ENCODE measurements at places on chromosomes 3 and 15. TPM values are rescaled to one million over a fixed set of nuclear protein-coding genes. Genes with fewer than 3 reads are reported as not detected.

The BTLA gene
- 0.36 TPM for total RNA-seq

The BDH1 gene
- total RNA-seq, result 5.8 TPM

GRCh38 chr15:78749831-78750230 lies 61.4 kb downstream of the ADAMTS7 start:
- DNase-seq, result no peak
- peaks cover 7% of the 10 kb centered on the region for H3K4me1 ChIP-seq
- no peaks in the 10 kb centered on the region for H3K27me3 ChIP-seq
- H3K4me3 ChIP-seq, result no peak overlapping the region
- H3K36me3 ChIP-seq, result no peaks in the 10 kb centered on the region

- H3K4me1 ChIP-seq, result no peaks in the 10 kb centered on the region
- H3K4me3 ChIP-seq, result no peak overlapping the region
- no peaks in the 10 kb centered on the region for H3K36me3 ChIP-seq
- no peak overlapping the region for H3K27ac ChIP-seq
- no peaks in the 10 kb centered on the region for H3K27me3 ChIP-seq
Observed at GRCh38 chr15:33392453-33392852, 81.7 kb downstream of the RYR3 start.

The NLGN1 gene
- 7.7 TPM for total RNA-seq

- H3K27me3 ChIP-seq, result no peaks in the 10 kb centered on the region
- peaks cover 25% of the 10 kb centered on the region for H3K4me1 ChIP-seq
- H3K4me3 ChIP-seq, result no peak overlapping the region
- H3K36me3 ChIP-seq, result peaks cover 8% of the 10 kb centered on the region
- peak overlapping the region; percentile 78 for H3K27ac ChIP-seq
Observed at GRCh38 chr3:27311400-27311799, 57.8 kb downstream of the NEK10 start.

The PLA2G4E gene
- not detected for total RNA-seq

- H3K4me1 ChIP-seq, result peaks cover 15% of the 10 kb centered on the region
- H3K36me3 ChIP-seq, result peaks cover 19% of the 10 kb centered on the region
- H3K27me3 ChIP-seq, result no peaks in the 10 kb centered on the region
- H3K4me3 ChIP-seq, result no peak overlapping the region
- no peak for DNase-seq
- no peak overlapping the region for H3K27ac ChIP-seq
Observed at GRCh38 chr3:16430717-16431630, 82.5 kb downstream of the RFTN1 start.

DNA sequence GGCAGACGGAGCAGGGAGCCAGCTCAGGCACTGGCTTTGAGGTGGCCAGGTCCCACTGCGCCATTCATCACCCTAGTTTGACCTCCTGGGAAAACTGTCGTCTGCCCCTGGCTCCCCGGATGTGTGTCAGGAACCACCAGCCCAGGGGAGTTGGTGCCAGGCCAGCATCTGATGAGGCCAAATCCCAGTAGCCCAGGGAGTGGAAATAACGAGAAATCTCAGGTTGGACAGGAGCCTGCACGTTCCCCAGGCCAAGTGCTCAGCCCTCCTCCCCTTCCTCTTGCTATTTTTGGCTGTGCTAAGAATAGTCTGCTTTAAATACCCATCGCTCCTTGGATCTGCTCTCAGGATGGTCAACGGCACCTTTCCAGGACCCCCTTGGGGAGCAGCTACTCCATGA lies 93.1 kb upstream of the RPL32 start:
- H3K4me1 ChIP-seq, result peaks cover 28% of the 10 kb centered on the region
- no peak overlapping the region for H3K4me3 ChIP-seq
- H3K27ac ChIP-seq, result peak overlapping the region; percentile 75
- DNase-seq, result peak; percentile 96
- no peaks in the 10 kb centered on the region for H3K27me3 ChIP-seq

- no peak overlapping the region for H3K27ac ChIP-seq
- H3K4me3 ChIP-seq, result no peak overlapping the region
- no peaks in the 10 kb centered on the region for H3K4me1 ChIP-seq
- no peak for DNase-seq
Observed at GRCh38 chr15:31004220-31004733, 12.8 kb upstream of the MTMR10 start.

The XIRP1 gene
- total RNA-seq, result under 0.01 TPM

The ABI3BP gene
- total RNA-seq, result 183 TPM

- H3K27me3 ChIP-seq, result no peaks in the 10 kb centered on the region
- no peak overlapping the region for H3K27ac ChIP-seq
- H3K4me3 ChIP-seq, result no peak overlapping the region
- DNase-seq, result peak; percentile 15
- no peaks in the 10 kb centered on the region for H3K4me1 ChIP-seq
Observed at GRCh38 chr3:67819447-67819846, 165.0 kb upstream of the SUCLG2 start.

DNA sequence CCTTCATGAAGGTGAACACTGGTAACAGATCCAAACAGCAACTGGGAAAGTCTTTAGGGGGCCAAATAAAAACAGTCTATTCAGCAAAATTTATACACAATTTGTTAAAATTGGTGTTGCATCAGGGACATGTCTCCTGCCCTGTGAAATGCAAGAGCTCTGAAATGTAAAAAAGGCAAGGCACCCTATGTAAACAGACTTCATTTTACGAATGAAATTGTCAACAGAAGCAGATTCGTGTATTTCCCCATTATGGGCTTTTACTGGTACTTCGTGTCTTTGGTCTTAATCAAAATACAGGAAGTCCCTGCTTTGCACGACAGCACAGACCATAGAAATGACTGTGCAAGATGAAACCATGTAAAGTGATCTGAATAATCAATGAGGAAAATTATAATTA lies 127.3 kb upstream of the THBS1 start:
- H3K27me3 ChIP-seq, result no peaks in the 10 kb centered on the region
- peaks cover 26% of the 10 kb centered on the region for H3K4me1 ChIP-seq
- H3K4me3 ChIP-seq, result no peak overlapping the region
- no peaks in the 10 kb centered on the region for H3K36me3 ChIP-seq

DNA sequence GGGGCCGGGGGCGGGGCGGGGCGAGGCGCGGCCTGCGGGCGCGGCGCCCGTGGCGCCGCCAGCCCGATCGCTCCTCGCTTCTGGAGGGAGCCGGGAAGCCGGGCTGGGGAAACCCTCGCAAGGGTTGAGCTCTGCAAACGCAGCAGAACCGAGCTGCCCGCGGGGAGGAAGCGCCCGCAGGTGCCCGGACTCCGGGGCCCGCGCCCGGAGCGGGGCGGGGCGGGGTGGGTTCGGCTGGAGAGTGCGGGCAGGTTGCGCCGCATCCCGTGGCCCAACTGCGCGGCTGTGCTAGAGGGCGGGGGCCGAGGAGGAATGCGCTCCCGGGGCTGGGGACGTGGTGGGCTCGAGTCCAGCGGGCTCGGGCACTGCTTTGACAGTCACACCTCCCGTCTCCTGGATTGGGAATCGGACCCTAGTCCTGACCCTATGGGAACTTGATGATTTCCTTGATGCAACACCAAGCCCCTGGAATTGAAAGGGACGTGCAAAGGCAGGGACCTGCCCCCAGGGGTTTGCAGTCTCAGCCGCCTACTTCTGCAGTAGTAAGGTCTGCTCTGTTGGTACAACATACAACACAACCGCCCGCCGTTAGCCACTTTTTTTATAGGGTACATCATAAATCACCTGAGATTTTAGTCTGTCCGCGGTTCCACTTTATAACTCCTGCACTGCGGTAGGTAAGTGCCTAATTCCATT lies 34.3 kb downstream of the ZBTB38 start:
- DNase-seq, result peak; percentile 90
- peaks cover 60% of the 10 kb centered on the region for H3K4me1 ChIP-seq
- H3K36me3 ChIP-seq, result peaks cover 40% of the 10 kb centered on the region
- H3K4me3 ChIP-seq, result peak overlapping the region; percentile 75

GRCh38 chr15:62469874-62470688 lies 305.0 kb upstream of the C2CD4B start:
- H3K36me3 ChIP-seq, result no peaks in the 10 kb centered on the region
- peak overlapping the region; percentile 92 for H3K27ac ChIP-seq

DNA sequence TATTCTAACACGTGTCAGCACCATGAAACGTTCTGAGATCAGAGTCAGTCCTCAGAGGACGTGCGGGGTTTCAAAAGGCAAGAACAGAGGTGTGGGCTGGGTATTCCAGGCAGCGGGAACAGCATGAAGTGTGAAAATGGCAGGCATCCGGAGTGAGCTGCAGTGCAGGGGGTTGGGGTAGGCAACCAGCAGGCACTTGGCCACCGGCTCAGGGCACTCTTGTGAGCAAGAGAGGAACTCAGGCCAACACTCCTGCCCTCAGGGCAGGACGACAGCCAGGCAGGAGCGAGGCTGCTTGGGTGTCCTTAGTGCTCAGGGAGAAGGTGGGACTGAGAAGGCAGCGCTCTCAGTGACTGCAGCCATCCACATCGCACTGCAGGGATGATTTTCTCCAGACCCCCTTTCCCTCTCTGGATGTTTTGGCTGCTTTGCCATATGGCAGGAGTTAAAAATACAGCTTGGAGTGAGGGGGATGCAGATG lies 151.1 kb downstream of the NUP210 start:
- H3K36me3 ChIP-seq, result no peaks in the 10 kb centered on the region
- peak; percentile 69 for DNase-seq
- no peaks in the 10 kb centered on the region for H3K27me3 ChIP-seq
- no peak overlapping the region for H3K27ac ChIP-seq

The IQCF5 gene
- not detected for total RNA-seq
